ENCODE measurements at places on chromosomes 7 and 10.

DNA sequence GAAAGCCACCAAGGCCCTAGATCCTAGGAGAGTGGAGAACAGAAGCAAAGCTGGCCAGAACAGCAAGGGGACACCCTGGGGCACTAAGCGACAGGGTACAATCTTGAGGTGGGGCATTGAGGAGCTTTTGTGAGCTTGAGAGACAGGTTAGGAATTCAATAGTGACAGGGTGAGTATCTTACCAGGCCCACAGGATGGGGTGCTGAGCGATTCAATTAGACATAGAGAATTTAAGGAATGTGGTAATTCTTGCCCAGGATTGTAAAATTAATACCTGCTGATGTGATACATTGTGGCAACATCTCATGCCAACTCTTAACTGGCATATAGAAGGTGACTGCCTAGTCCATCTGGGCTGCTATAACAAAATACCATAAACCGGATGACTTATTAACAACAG is 14.0 kb downstream of the RBP3 start:
- no peak for DNase-seq

DNA sequence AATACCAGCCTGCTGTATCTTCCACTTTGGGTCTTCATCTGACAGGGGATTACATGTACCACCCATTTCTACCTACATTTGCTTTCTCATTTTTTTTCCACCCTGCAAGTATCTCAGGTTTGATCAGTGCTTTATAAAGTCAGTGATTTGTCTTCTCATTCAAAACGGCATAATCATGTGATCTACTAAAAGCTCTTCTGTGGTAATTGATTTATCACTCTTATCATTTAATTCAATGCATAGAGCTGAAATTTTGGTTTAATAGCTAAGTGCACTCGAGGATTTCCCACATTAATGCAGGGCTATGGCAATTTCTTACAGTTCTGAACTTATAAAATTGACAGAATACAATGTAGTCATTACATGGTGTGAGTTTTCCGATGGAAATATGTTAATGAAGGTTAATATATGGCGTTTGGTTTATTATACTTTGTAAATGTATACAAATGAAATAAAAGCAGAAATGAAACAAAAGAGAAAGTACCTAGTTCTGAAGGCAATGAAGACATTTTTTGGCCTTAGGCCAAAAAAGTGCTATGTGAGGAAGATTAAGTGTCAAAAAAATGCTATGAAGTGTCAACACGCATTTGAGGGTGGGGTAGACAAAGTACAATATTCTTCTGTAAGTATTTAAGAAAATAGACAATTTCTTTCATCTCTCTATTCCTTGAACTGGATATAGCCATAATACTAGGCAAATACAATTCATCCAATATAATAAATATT is 457.3 kb downstream of the ETV1 start:
- DNase-seq: no peak

DNA sequence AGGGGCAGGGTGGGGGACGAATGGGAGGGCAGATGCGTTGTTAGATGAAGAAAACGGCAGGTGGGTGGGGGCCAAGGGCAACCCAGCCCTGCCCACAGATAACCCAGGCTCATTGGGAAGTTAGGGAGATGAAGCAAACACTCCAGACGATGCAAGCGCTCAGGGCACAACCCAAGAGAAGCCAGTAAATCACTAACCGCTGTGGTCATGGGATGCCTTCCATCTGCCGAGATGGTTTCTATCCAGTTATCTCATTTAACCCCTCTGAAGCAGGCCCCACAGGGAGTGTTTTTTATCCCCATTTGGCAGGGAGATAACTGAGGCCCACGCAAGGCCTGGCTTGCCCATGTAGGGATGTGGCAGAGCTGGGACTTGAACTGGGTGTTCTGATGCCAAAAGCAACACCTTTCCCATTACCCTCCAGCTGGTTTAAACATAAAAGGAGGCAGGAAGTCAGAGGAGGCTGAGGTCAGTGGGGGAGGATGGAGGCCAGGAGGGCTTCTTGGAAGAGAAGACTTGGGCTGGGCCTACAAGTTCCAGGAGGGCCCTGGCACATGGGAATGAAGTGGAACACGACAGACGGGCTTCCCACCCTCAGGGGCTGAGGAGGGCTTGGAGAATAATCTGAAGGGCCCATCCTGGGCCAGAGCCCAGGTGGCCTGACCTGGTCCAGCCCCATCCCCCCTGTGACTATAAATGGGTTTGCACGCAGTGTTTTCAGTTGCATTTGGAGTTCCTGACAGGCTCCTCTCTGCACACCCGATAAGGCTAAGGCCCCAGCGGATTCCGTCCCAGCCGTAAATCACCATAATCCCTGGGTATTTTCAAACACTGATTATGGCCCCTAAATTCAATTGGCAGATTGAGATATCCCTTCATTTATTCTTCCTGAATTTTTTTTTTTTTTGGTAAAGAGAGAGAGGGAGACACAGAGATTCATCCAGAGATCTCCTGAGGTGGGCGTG is 80.9 kb downstream of the NEURL1 start:
- DNase-seq: no peak

GRCh38 chr7:17126413-17127268 is 171.8 kb upstream of the AHR start:
- no peak for DNase-seq

- DNase-seq: peak; percentile 76
These were observed 22.5 kb downstream of the CCDC186 start for GRCh38 chr10:114151486-114151885.

- no peak for DNase-seq
These were observed 560.9 kb downstream of the DNAJB6 start for GRCh38 chr7:157897681-157898080.

- peak; percentile 55 for DNase-seq
These were observed 218.8 kb downstream of the PHF14 start for GRCh38 chr7:11192506-11192905.

GRCh38 chr7:68309271-68309670 is 1289.0 kb upstream of the AUTS2 start:
- no peak for DNase-seq

- no peak for DNase-seq
These were observed 30.2 kb downstream of the WDR86 start for GRCh38 chr7:151379534-151380198.

DNA sequence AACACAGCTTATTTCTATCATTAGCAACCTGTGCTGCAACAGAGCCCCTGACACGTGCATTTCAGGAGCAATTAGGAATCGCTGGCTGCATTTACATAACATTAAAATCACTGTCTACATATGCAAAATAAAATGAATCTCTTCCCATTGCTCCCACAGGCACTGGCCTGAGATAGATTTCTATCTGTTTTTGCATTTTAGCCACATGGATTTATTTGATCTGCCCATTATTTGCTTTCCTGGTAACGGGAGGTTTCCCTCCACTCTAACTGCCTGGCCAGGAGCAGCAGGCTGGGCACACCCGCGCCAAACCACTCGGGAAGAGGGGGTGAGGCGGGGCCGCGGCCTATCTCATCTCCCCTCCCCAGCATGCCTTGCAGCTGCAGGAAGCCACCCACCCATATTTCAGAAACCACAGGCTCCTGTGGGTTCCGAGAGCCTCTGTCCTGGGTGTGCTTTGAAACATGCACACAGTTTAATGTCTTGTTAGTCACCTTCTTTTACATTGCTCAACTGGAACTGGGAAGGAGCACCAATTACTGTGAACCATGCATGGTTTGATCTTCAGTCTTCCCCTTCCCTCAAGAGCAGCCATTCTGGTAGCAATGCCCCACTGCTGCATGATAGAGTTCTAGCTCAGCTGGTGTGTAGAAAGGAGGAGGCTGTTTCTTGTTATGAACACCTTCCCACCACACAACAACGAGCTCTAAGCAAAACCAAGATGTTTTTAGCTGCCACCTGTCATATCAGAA is 37.7 kb upstream of the IKZF1 start:
- DNase-seq: no peak

GRCh38 chr10:1408651-1409367 is 328.5 kb downstream of the ADARB2 start:
- DNase-seq: no peak

GRCh38 chr10:9869606-9870176 is 1148.0 kb upstream of the CELF2 start:
- no peak for DNase-seq

DNA sequence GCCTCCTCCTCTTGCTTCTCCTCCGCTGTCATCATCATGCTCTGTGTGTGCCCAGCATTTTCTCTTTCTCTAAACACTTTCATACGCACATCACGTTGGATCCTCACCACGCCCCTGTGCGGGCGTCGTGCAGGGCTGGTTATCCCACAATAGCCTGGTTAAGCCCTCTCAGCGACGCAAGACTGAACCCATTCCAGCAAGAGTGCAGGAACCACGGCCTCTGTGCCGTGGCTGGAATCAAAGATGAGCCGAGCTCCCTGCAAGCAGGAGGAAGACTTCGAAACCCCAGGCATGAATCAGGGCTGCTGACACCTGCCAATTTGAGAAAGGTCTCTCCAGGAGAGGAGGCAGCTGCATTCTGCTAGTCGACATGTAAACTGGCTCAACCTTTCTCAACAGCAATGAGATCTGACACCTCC is 74.8 kb upstream of the FOXK1 start:
- no peak for DNase-seq

DNA sequence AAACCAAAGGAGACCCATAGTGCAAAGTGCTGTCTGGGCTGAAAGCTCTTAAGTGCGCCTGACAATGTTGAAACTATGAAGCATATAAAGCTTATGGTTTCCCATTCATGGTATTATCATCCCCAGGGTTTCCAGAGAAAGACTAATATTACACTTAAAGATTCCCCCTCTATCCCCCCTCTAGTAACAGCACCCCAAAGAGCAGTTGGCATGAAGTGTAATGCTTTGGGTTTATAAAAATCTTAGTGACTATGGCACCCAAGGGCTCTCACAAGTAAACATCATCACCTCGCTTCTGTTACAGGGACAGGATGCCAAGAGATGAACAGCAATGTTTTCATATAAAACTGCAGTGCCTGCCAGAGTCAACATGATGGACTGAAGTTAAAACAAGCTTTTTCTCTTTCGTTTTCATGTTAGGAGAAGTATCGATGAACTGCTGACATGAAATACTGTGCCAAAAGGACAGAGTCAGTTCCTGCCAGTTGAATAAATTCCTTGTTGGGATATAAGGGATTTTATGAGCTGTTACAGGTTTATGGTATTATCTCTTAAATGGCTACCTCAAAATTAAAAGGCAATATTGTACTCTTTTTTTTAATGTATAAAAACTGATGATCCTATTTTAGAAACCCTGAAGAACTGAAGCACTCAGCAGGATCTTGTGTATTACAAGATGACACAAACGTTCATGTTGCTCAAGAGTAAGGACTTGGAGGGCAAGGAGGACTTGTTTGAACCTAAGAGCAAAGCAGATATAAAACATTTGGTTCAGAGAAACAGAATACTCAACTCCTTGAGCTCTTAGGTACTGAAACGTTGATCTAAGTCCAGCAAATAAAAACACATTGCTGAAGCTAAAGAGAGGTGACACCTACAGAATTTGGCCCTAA is 203.7 kb upstream of the IMMP2L start:
- DNase-seq: no peak

- DNase-seq: no peak
These were observed at the start of gene SYCE1 for GRCh38 chr10:133565441-133566294. SYCE1 (minus strand) TSS chr10:133565583; CDS start chr10:133565529, 54 bp downstream.

DNA sequence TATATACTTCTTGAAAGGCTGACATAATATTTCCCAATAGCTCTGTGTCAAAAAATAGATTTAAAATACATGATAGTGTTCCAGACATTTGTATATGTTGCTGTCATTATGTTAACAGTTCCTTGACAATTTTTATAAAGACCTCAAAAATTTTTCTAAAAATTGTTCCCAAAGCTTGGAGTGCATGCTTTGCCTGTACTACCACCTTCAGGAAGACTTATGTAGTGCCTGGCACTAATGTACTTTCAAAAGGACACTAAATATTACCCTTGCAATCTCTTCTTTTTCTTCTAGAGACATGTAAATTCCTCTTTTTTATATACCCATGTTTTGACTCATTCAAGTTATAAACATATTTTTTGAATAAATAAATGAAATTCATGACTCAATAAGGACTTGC is 48.0 kb upstream of the SP8 start:
- no peak for DNase-seq

DNA sequence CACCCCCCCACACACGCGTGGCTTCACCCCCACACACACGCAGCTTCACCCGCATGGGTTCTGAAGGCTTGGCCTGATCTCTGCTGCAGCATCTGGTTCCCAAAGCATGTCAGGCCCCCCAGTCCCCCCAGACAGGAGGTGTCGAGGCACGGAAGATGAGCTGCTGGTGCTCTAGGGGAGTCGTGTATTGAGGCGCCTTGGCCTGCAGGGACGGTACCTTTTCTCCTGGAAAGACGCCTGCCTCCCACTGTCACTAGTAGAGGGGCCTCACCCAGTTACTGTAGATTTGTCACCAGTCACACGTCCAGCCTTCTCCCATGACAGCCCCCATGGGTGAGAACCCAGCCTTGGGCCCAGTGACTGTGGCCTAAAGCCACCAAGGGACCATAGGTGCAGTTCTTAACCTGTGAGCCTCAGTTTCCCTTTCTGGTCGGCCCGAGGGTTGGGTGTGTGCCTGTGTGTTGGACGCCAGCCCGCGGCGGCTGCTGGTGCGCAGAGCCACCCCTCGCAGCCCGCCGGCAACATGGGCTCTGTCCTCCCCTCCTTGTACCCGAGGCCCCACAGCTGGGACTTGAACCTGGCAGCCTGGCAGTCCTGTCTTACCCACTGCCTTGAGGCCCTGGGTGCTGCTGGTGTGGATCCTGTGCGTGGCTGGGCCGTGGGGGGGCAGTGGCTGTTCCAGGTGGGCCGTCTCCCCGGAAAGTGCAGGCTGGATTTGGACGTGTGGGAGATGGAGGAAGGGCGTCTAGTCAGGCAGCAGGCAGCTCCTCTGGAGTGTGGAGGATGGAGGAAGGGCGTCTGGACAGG is 81.7 kb downstream of the NKX6-2 start:
- DNase-seq: no peak

- DNase-seq: no peak
These were observed 110.8 kb downstream of the TPK1 start for GRCh38 chr7:144725070-144725469.

- no peak for DNase-seq
These were observed 160.8 kb downstream of the CREB5 start for GRCh38 chr7:28573059-28573553.

DNA sequence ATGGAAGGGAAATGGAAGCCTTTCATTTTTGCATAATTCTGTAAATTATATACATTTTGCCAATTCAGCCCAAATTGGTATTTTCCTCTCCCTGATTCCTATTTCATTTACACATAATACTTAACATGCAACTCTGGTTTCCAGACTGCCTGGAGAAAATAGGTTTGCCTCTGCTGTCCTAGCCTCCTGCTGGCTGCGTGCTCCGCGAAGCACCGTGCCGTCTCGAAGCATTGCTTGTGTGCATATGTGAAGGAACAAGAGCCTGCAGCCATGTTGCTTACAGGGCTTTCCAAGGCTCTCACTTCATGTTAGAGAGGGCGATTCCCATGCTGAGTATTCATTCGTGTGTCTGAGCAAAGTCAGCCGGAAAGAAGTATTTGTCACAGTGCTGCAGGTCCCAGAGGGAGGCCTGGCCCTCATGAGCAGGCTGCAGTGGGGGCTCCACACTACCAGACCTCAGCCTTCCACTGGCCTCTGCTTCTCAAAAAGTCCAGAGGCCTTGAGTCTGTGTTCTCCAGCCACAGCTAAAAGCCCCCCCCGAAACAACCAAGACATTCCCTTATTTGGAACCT is 66.5 kb downstream of the CLRN3 start:
- DNase-seq: no peak

- no peak for DNase-seq
These were observed 9.0 kb upstream of the RHBDD2 start for GRCh38 chr7:75869776-75870379.

- DNase-seq: no peak
These were observed 235.5 kb downstream of the CCSER2 start for GRCh38 chr10:84563868-84564267.

GRCh38 chr10:131085091-131085860 is 226.2 kb downstream of the TCERG1L start:
- no peak for DNase-seq

GRCh38 chr7:117004899-117005298 is 51.6 kb downstream of the ST7 start:
- DNase-seq: no peak

Data from AG20443 (cell line).